ENCODE measurements at places on chromosomes 5 and 9. TPM values are rescaled to one million over a fixed set of nuclear protein-coding genes. Genes with fewer than 3 reads are reported as not detected.

GRCh38 chr5:134975078-134975715, 7.5 kb downstream of the CATSPER3 start:
- no peak for DNase-seq

DNA sequence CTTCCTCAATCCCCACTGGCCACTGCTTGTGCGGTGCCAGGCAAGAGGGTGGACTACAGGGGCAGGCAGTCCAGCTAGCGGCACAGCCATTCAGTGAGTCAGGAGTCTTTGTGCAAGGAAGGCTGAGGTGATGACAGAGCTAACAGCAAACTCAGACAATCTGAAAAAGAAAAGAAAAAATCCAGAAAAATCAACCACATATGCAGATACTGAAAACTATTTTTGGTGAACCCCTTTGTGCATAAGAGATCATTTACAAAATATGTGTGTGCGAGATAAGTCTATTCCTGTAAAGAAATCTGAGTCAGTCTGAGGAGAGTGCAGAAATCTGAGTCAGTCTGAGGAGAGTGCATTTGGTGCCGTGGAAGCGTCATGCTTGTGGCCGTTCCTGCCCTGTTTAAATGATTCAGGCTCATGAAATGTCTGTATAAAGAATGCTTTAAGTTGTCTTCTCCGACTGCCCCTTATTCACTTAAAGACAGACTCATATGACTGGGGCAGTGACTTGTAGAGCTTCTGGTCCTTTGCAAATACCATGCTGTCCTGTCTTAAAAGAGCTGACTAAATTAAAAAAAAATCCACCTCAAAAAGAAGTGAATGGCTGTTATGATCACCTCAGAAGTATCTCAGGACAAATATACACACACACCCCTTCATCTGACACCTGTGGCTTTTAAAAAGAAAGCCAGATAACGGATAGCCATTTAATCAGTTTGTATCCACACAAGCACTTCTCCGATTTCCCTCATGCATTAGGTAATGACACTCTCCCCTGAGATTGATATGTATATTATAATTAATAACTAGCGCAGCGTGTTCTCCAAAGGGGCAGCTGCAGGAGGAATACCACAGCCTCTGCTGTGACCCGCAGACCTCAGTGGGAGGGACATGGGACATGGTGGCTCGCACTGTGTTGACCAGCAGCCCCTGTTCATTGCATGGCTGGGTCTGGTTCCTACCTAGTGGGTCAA, 47.3 kb downstream of the TRIO start:
- DNase-seq: no peak

GRCh38 chr5:142080248-142080647, 28.3 kb upstream of the NDFIP1 start:
- no peak for DNase-seq

The EEIG1 gene
- total RNA-seq: 24.5 TPM

The ITK gene
- total RNA-seq: 0.09 TPM

The TMEM167A gene
- 44.7 TPM for total RNA-seq

Measured in heart right ventricle (tissue), 16 donors.